Activated T-cell treated with anti-CD3 and anti-CD28 coated beads for 48 hours (primary cell): ENCODE measurements at places on chromosomes 4 and X.
A peak's percentile ranks its signal among the peaks of the same experiment; 100 is the strongest.

GRCh38 chr4:113732-114131 is 10.6 kb upstream of the ZNF718 start:
- DNase-seq = no peak

DNA sequence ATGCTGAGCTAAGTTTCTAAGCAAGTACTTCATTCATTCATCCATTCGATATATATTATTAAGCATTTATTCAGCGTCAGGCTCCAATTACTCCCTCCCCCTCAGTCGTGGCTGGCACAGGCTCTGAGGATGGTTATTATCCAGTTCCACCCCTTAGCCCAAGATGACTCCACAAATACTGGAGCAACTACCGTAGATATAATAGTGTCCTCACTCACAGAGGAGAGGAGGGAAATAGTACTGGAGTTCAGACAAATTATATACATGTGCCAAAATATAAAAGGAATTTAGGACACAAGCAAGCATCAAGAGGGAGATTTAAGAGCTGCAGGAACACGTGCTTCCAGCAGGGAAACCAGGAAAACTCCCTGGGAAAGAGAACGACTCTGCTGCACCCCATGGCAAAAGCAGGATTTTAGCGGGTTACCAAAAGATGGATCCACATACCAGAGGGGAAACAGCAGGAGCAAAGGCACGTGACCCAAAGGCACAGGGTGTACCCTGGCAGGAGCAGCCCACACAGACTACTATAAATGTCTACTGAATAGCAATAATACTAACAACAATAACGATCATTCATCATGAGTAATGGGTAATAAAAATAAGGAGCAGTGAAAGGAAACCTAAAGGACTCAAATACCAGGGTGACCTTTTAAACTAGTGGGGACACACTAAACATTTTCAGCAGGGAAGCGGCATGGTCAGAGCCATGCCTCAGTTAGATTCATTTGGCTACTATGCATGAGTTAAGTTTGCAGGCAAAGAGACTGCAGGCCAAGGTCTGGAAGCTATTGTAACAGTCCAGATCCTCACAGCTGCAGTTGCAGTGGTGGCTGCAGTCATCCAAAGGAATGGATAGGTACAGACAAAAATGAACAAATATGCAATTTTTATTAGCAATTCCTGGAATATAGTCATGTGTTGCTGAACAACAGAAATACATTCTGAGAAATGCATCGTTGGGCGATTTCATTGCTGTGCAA is 153.7 kb downstream of the APBB2 start:
- DNase-seq = no peak

- no peak for DNase-seq
Measured at GRCh38 chr4:114964026-114964425, 149.4 kb downstream of the NDST4 start.

GRCh38 chr4:107376293-107376692 is 340.2 kb upstream of the DKK2 start:
- DNase-seq = no peak

GRCh38 chr4:41268721-41269517 is 12.2 kb downstream of the UCHL1 start:
- DNase-seq = no peak

GRCh38 chr4:128951316-128951715 is 141.8 kb downstream of the JADE1 start:
- no peak for DNase-seq

DNA sequence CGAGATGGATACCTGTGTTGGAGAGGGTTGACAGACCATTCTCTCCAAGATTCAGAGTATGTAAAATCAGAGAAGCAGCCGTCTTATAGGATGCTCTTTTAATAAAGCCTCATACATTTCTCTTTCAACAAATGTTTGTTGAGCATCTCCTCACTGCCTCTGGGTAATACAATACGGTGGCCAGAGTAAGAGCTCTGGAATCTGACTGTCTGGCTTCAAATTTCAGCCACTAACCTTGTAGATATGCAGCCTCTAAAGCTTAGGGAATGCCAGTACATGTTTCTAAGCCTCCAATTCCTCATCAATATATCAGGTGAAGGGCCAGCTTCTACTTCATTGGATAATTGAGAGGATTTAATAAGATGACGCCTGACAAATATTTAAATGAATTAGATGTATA is 61.3 kb downstream of the CLNK start:
- DNase-seq = no peak

DNA sequence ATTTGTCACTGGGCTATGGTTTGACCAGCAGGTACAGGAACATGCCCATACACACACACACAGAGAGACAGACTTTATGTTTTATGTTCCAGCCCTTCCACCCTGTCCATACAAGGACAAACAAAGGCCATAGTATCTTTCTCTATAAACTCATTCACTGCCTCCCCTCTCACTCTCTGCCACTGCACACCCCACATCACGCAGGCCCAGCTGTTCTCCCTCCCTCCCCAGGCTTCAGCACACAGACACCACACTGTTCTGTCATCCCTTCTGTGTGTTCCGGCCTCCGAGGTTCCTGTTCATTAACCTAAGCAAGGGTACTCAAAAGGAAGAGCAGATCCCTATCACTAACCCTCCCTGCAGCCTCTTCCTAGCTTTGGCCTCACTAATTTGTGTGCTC is 17.8 kb downstream of the LAS1L start:
- no peak for DNase-seq

- no peak for DNase-seq
Measured at GRCh38 chr4:151760002-151760401, 805 bp downstream of the GATB start.

GRCh38 chrX:10117864-10118377 is 38.9 kb upstream of the CLCN4 start:
- DNase-seq = no peak

DNA sequence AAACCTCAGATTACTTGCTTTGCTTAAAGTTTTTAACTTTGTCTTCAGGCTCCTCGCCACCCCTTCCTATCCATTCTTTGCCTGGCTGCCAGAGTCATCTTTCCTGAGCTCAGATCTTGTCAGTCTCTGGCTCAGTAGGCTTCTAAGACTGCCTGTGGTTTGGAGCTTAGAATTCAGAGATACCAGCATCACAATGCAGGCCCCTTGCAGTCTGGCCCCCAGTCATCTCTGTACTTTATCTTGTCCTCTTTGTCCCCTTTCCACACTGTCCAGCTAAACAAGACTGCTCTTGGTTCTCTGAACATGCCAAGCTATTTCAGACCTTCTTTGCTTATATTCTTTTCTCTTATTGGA is 3.0 kb downstream of the KIAA0232 start:
- no peak for DNase-seq

GRCh38 chr4:8906668-8906970 is 35.0 kb upstream of the HMX1 start:
- no peak for DNase-seq

DNA sequence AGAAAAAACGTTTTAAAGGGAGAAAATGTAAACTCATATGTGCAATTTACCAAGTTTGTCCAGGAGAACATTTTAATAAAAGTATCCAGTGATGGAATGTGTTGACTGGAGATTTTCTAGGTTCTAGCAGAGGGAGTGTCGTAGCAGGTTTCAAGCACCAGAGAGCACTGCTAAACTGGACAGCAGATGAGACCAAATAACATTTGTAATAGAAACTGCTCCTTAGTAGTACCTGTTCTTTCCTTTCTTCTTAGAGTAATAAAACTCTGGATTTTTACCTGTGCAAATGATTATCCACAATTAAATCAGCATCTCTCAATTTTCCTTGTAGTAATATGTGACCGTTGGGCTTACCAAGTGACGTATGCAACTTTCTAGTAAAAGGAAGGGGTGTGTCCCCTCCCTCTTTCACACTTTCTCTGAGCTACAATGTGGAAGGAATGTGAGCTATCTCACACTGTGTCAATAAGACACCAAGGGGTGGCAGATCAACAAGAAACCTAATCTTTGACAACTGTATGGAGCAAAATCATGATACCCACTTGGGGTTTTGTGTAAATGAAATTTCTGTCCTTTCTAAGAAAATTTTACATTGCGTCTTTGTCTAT is 9.5 kb downstream of the HPGDS start:
- no peak for DNase-seq

GRCh38 chrX:49041744-49042580 is 1.2 kb downstream of the TFE3 start:
- no peak for DNase-seq

DNA sequence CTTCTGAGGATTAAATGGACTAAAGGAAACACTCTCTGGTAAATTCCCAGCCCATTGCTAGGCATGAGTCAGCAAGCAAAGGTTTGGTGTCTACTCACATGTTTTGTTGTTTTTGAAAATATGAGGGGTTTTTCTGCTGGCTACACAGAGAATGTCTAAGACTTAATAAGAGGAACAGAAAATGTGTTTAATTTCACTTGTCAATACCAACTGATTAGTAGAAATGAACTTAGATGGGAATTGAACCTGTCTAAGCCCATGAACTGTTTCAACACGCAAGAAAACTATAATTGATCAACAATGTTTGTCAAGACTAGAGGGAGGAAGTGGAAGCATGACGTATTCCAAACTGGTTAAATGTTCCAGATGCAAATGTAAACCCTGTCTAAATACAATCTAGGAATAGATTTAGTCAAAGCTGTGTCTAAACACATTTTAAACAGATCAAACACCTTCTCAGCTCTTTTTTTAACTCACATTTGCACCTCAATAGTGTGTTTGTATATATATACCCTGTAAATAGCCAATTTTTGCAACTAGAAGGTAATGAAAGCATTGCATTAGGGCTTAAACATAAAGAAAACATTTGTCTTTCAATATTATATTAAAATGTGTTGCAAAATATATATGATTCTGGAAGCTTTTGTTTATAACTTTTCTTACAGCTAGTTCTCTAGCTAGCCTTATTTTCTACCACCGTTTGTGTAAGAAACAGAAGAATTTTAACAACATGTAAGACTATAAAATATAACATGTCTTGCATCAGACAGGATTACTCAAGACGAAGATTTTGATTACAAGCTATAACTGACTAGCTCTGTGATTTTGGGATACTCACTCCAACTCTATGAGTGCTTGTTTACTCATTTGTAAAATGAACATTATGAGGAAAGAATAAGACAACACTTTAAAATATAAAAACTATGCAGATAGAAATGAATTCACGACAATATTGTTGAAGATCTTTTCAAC is 607.8 kb downstream of the FSTL5 start:
- DNase-seq = no peak

- no peak for DNase-seq
Measured at GRCh38 chr4:1783015-1783414, 10.1 kb upstream of the FGFR3 start.

- DNase-seq = no peak
Measured at GRCh38 chr4:152281211-152281610, 254.7 kb downstream of the FBXW7 start.

GRCh38 chrX:139804482-139804881 is 96.5 kb upstream of the MCF2 start:
- no peak for DNase-seq

GRCh38 chrX:106415276-106415895 is 196.4 kb upstream of the RADX start:
- no peak for DNase-seq

DNA sequence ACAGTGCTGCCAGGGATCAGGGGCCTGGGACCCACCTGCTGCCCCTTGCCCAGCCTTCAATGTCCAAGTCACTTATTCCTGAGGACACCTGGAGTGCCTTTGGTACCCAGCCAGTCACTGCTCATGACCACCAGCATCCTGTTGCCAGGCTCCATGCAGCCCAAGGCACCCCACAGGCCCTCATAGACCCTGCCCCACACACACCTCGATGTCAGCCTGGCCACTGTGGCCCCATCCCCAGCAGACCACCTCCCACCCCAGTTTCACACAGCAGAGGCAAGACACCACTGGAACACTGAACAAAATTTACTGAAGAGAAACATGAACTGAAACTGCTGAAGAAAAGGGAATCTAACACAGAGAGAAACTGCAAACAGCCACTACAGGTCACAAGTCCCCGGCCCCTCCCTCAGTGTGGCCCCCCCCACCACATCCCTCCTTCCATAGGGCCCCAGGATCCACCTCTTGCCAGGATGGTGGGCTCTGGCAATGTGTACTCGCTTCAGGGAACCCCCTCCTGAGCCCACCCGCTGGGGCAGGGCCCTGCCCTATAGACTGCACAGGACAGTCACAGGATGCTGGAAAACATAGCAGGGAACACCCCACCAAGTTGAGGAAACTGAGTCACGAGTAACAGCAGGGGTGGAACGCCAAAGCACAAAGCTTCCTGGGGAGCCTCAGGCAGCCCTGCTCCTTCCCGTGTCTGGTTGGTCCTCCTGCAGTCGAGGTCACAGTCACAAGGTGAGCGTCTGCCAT is 5.2 kb downstream of the PNMA5 start:
- no peak for DNase-seq

GRCh38 chr4:145845118-145845517 is 93.5 kb downstream of the ZNF827 start:
- no peak for DNase-seq

GRCh38 chr4:81465406-81466340 is 6.0 kb downstream of the RASGEF1B start:
- no peak for DNase-seq

DNA sequence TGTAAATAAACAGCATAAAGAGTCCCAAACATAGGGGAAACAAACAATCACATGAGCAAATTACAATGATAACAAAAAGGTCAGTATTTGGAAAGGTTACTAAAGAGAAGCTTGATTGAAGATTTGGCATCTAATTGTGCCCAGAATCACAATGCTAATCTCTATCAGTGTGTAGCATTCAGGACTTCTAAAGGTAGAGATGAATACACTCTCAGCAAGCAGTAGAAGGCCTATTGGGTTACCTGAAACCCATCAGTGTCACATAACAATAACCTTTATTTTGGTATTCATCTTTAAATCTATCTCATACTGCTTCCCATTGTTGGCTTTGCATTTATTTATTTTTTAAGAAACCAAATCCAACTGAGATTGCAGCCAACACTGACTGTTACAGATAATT is 319.5 kb downstream of the ACTRT1 start:
- no peak for DNase-seq

GRCh38 chrX:155997436-155997835 is at the start of gene IL9R:
Gene IL9R (plus strand): TSS chrX:155997696. CDS start chrX:155997760, 64 bp downstream.
- peak; percentile 51 for DNase-seq

GRCh38 chr4:41619161-41619560 is 81.2 kb downstream of the LIMCH1 start:
- DNase-seq = no peak

DNA sequence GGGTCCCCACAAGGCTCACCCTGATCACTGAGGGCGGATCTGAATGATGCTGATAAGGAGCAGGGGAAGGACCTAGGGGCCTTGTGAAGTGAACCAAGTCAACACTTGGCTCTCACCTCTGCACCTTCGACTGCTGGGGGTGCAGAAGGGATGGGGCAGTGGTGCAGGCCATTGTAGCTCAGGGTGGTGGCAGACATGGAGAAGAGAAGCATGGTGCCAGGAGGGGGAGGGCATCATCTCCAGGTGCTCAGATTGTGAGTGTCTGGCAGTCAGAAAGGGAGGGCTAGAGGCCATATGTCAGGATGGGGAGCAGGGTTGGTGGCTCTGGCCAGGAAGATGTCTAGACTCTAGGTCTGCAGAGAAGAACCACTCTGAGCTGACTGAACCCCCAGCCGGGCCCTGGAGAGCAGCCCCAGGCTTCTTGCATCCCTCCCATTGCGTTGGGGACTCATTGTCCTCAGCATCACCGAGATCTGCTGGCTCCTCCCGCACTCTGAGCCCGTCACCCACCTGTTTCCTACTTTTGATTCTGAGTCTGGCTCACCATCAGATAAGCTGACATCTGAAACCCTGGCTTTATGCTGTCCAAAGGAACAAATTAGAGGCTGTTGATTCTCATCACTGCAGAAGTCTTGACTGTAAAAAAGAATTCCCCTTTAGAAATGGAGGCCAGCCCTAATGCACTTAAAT is 3.8 kb downstream of the APLN start:
- no peak for DNase-seq

- no peak for DNase-seq
Measured at GRCh38 chrX:15499976-15500375, 631 bp upstream of the BMX start.
